ENCODE measurements at places on chromosomes 3 and 15.
A peak's percentile ranks its signal among the peaks of the same experiment; 100 is the strongest.

DNA sequence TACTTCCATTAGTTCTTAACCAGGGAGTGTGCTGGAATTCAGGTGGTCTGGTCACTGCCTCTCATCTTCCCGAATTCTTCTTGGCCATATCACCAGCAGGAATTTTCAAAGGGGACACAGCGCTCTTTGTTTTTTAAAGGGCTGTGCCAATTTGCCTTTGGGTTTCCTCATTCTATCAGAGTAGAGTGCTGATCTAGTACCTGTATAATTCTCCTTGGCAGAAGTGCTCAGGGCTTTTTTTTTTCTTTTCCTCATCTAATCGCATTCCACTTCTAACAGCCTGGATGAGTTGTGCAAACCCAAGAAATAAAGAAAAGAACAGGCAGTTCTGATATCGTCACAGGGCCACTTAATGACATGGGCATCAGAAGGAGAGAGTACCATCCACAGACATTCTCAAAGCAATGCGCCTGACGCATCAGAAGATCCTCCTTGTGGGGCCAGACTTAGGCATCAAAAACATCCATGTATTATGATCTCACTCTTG is 121.0 kb downstream of the ASB7 start:
- no peak for DNase-seq

DNA sequence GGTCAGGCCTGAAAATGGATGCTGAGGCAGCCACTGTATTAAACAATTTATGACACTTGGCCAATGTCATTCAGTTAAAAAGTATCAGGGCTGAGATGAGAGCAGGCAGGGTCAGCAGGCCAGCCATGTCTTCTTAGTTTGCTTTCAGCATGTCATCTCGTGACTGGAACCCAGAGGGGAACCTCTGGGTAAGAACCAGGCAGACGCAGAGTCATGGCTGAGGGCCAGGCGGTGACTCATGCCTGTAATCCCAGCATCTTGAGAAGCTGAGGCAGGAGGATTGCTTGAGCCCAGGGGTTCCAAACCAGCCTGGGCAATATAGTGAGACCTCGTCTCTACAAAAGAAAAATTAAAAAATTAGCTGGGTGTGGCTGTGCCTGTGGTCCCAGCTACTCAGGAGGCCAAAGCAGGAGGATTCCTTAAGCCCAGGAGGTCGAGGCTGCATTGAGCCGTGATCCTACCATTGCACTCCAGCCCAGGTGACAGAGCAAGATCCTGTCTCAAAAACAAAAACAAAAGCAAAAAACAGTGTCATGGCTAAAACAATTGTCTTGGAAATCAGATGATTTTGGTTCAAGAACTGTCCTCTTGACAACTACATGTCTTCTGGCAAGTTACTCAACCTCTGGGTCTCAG is 11.7 kb downstream of the BCL2L10 start:
- no peak for DNase-seq

DNA sequence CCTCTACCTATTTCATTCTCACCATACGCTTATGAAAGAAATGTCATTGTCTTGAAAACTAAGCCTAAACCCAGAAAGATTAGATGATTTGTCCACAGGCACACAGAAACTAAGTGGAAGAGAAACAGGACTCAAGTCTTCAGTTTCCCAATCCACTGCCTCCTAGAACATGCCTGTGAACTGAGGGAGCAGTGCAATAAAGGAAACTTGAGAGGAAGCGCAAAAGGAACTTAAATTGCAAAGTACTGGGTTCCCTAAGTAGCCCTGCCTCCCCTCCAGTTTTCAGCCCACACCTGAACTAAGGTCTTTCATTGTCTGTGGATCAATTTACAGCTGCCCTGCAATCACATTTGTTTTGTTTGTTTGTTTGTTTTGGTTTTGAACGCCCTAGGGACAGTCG is 56.7 kb upstream of the TSEN2 start:
- no peak for DNase-seq

DNA sequence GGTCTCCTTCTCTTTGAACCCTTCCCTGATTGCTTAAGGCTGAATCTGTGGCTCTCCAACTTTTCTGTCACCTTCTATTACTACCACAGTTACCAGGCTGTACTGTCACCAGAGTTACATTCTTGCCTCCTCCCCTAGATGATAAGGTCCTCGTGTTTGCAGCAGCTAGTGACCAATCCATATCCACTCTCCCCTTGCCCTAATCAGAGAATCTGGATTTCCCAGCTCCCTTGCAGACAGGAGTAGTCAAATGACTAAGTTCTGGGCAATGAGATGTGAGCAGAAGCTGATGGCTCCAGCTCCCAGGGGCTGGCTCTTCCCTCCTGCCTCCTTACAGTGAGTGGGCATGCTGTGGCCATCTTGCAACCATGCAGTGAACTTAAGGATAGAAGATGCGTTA is 95.4 kb upstream of the VGLL4 start:
- DNase-seq = no peak

DNA sequence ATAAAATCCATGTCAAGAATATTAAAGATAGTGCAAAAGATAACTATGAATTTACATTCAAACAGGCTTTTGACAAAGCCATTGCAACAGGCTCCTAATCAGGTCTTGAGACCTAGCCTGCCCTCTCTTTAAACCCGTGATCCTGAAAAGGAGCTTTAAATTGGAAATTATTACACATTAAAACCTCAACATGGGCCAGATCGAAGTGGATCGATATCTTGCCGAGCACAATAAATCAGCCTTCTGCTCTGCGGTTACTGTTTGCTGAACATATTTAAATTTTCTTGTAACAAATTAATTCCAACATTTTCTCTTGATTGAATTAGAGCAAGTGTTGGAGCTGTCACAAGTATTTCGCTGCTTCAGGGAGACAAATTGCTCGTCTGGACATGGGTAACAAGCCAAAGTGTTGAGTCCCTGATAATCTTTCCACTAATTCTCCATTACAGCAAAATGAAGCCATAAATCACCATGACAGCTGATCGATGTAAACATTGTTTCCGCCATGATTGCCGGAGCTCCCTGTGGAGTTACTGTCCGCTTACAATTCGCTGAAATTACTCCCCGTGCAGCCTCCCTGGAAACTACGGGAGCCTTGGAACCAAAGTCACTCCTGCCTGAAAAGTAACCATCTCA is 47.6 kb downstream of the SHOX2 start:
- DNase-seq = no peak

- no peak for DNase-seq
Measured at GRCh38 chr15:70761931-70762468, 1.4 kb downstream of the UACA start.

DNA sequence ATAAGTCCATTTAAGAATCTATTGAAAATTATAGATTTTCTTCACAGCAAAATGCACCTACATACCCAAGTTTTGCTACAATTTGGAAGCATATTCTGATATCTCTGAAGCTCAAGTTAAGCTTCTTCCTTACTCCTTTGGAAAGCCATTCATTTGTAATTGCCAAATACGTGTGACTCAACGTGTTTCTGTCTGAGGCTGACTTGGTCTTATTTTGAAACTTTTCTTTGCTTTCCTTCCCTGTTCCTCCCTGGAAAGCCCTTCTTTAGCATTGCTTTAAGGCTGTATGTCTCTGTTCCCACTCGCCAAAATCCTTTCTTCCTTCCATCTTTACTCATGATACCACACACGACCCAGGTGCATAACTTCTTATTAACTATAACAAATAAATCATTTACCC is 232.0 kb downstream of the ZBBX start:
- DNase-seq = no peak

GRCh38 chr3:140292684-140293083 is 357.7 kb downstream of the CLSTN2 start:
- no peak for DNase-seq

GRCh38 chr3:196115678-196116083 is 33.8 kb upstream of the TFRC start:
- DNase-seq = no peak

DNA sequence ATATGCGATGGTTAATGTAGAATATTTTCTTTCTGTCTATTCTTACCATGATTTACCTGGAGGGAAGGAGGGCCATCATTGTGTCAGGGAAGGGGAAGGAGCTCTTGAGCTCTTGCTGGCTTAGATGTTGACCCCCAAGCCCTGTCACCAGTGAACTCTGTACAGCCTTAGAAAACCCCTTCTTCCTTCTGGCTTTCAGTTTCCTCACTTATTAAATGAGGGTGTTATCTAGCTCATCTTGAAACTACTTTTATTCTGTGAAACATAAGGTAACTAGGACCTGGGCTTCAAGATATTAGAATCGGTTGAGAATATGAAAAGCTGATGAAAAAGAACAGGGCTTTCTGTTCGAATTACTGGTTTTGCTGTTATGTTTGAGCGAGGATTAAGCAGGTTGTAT is 25.1 kb upstream of the UTS2B start:
- no peak for DNase-seq

- DNase-seq = no peak
Measured at GRCh38 chr3:196055683-196056270, 26.1 kb downstream of the TFRC start.

DNA sequence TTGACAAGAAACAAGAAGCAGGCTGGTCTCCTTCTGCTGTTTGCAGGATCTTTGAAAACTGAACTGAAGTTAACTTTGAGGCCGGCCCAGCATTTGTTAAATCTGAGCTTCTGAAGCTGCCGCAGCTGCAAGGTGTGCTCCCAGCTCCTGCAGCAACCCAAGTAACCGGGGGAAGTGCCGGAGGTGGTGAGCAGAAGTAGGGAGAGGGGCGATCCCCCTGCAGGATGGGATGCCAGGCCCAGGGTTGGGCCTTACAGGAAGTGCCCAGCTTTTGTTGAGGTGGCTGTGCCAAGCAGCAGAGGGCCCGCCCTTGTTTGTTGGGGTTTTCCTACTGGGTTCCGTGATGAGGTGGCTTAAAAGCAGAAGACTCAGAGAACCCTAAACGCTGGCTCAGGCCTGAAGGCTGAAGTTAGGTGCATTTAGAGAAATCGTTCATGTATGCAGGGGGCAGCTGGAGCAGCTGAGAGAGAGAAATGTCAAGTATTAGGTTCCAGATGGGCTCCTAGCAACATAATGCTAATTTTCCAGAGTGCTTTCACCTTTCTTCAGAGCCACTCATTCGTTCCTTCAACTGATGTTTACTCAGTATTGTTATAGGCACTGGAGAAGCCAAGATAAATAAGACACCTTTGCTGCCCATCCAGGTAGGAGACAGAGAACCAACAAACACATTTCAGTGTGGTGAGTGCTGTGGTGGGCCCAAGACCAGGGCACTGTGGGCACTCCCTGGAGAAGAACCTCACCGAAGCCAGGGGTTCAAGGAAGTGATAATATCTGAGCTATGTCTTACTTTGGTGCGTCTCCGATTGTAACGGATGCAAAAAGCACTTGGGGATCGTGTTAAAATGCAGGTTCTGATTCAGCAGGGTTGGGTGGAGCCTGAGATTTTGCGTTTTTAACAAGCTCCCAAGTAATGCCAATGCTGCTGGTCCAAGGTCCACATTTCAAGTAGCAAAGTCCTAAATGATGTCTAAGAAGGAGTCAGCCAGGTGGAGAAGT is 42.2 kb upstream of the PLCL2 start:
- DNase-seq = peak; percentile 41

DNA sequence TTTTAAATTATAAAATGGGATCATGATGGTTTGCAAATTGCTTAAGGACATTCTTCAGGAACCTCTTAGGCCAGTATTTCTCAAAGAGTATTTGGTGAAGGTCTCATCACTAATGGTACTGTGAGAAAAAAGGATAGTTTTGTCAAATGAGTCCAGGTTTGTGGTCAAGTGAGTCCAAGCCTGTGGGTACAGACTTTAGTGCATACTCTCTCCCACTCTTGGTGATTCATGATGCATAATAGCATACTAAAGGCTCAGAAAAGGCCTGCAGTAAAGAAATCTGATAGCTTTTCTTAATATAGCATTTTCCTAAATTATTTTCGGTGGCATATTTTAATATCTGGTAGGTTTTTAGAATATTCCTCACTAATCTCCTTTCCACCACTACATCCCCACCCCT is 20.0 kb downstream of the BOC start:
- no peak for DNase-seq

DNA sequence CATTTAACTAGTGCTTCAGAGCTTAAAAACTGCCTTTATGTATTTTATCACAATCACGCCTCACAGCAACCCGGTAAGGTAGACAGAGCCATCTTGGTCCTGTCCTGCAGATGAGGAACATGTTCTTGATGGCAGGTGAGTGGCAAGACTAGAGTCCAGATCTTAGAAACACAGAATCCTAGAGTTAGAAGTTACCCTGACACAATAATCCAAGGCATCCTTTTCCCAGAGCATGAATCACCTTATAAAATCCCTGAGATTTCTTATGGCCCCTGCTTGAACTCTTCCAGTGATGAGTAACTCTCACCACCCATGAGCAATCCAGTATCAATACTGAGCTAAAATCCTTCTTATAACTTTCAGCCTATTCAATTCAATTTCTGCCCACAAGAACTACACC is 16.9 kb downstream of the POPDC2 start:
- no peak for DNase-seq

DNA sequence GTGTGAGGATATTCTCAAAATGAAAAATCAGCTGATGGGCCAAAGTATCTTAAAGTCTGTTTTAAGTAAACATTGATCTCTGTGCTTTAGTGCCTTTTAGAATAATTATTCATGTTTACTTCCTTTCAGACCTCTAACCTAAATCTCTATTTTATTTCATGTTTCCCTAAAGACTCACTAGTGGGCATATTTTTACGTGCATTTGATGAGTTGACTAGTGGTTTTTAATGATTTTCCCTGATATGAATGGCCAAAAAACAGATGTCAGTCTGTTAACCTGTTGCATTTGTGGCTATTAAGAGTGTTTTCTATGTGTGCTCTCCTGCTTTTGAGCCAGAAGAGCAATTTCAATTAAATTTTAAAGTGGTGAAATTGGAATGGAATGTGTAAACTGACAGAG is 6.9 kb downstream of the FAIM start:
- no peak for DNase-seq
